Epithelial cell of proximal tubule (primary cell): ENCODE measurements at places on chromosomes 4 and X. TPM values are rescaled to one million over a fixed set of nuclear protein-coding genes. Genes with fewer than 3 reads are reported as not detected.

The SPATA4 gene
- not detected in 2 replicates for total RNA-seq

The CRLF2 gene
- total RNA-seq = not detected in 2 replicates

The F8A3 gene
- 4.6 TPM in 1 of 2 replicates, not detected in the other for total RNA-seq

The OPRPN gene
- total RNA-seq = not detected in 2 replicates

The VGLL1 gene
- total RNA-seq = 7.8 and 10.0 TPM in 2 replicates

The IGSF1 gene
- 0.29 and 0.46 TPM in 2 replicates for total RNA-seq

The MBNL3 gene
- total RNA-seq = 6.3 and 8.4 TPM in 2 replicates

The DRD5 gene
- not detected in 2 replicates for total RNA-seq

The HSFX2 gene
- not detected in 2 replicates for total RNA-seq

The CXorf65 gene
- not detected in 2 replicates for total RNA-seq

The NUP62CL gene
- 3.5 and 14.8 TPM in 2 replicates for total RNA-seq

The PTTG2 gene
- total RNA-seq = not detected in 2 replicates

The SRPX gene
- total RNA-seq = 32.0 and 37.0 TPM in 2 replicates

The SASH3 gene
- not detected in 2 replicates for total RNA-seq

The OTC gene
- not detected in 2 replicates for total RNA-seq

The SSX2 gene
- not detected in 2 replicates for total RNA-seq

The SATL1 gene
- total RNA-seq = 0.07 TPM in 1 of 2 replicates, not detected in the other

The ITM2A gene
- total RNA-seq = 0.72 and 6.3 TPM in 2 replicates

The OR13H1 gene
- not detected in 2 replicates for total RNA-seq

The CASP6 gene
- 59.7 and 74.7 TPM in 2 replicates for total RNA-seq

The DKK2 gene
- total RNA-seq = 0.40 and 0.94 TPM in 2 replicates

The SSX3 gene
- total RNA-seq = not detected in 2 replicates

The OTUD6A gene
- total RNA-seq = not detected in 2 replicates

The RHOXF1 gene
- not detected in 2 replicates for total RNA-seq

The UGT2B17 gene
- not detected in 2 replicates for total RNA-seq
